ENCODE measurements at places on chromosomes 3 and 15.

DNA sequence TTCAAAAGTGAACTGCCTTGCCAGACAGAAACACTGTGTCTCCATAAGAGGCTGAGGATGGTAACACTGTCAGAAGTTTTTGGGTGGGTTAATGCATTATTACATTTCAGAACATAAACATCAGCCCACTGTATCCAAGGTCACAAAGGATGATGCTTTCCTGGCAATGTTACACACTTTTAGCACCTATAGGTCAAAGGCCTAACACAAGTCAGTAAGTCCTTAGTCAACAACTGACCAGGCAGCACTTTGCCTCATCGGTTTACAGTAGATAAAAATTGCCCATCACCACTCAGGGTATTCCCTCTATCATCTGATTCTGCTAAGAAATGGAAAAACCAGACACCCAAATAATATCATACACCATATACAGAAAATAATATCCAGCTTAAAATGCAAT lies 98.4 kb downstream of the CTNNB1 start:
- DNase-seq: no peak

GRCh38 chr15:100879061-100879463 lies 569 bp upstream of the ALDH1A3 start:
- DNase-seq: no peak

DNA sequence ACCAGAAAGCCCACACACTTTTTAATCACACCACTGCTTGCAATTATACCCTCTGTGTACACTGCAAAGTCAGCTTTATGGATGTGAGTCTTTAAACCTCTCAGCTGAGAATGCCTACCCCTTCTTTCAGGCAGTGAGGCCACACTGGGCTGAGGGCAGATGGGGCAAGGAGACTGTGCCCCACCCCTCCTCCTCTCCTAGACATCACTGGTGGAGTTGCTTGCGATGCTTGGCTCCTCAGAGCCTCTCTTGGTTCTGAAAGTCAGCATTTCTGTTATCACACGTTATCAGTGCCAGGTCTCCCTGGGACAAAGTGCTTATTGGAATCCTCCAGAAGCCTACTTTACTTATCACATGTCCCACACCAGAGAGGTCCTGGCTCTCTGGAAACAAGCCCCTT lies 128.2 kb downstream of the ZNF621 start:
- no peak for DNase-seq

GRCh38 chr3:119530456-119530855 lies 29.0 kb downstream of the CD80 start:
- no peak for DNase-seq

- DNase-seq: no peak
These were observed 17.4 kb downstream of the CSPG4 start for GRCh38 chr15:75695220-75695619.

- no peak for DNase-seq
These were observed 40.9 kb downstream of the TRPM1 start for GRCh38 chr15:31060429-31061140.

DNA sequence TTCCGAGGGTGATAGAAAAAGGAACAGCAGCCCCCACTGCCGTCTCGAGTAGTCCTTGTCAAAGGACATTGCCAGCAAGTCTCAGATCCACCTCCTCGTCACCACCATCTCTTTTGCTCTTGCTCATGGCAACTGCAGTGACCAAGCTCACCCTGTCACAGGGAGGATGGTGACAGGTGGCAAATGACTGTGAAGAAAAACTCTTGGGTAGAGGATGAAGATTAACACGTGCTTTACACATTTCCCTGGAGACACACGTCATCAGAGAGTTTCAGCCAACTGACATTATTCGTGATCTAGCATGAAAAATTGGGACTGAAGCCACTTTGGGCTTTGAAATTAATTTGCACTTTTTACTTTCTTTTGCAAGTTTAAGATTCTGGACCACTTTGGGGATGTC lies 174.3 kb downstream of the EBLN2 start:
- DNase-seq: no peak

DNA sequence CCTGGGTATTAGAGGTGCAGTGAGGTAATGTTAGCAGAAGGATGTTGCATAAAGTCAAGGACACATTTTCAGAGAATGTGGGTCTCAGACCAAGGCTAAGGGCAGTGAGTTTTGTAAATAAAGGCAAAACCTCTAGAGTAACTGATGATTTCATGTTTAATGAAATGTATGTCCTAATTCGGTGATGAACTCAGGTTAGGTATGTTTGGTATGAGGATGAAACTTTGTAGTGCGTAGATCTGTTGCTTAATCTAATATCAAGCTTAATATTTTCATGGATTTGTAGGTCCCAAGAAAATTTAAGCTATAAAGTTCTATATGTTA lies 3.6 kb downstream of the USP50 start:
- no peak for DNase-seq

- DNase-seq: no peak
These were observed 31.7 kb downstream of the BCL2L10 start for GRCh38 chr15:52080706-52081392.

GRCh38 chr15:65156692-65157091 lies 23.1 kb upstream of the PDCD7 start:
- DNase-seq: no peak

- no peak for DNase-seq
These were observed 3.5 kb downstream of the PLA1A start for GRCh38 chr3:119601154-119601553.

GRCh38 chr3:143433787-143434378 lies 314.3 kb downstream of the CHST2 start:
- no peak for DNase-seq

- DNase-seq: no peak
These were observed 199.8 kb downstream of the STT3B start for GRCh38 chr3:31732548-31732947.

GRCh38 chr15:39605146-39605545 lies 24.3 kb downstream of the THBS1 start:
- DNase-seq: no peak

DNA sequence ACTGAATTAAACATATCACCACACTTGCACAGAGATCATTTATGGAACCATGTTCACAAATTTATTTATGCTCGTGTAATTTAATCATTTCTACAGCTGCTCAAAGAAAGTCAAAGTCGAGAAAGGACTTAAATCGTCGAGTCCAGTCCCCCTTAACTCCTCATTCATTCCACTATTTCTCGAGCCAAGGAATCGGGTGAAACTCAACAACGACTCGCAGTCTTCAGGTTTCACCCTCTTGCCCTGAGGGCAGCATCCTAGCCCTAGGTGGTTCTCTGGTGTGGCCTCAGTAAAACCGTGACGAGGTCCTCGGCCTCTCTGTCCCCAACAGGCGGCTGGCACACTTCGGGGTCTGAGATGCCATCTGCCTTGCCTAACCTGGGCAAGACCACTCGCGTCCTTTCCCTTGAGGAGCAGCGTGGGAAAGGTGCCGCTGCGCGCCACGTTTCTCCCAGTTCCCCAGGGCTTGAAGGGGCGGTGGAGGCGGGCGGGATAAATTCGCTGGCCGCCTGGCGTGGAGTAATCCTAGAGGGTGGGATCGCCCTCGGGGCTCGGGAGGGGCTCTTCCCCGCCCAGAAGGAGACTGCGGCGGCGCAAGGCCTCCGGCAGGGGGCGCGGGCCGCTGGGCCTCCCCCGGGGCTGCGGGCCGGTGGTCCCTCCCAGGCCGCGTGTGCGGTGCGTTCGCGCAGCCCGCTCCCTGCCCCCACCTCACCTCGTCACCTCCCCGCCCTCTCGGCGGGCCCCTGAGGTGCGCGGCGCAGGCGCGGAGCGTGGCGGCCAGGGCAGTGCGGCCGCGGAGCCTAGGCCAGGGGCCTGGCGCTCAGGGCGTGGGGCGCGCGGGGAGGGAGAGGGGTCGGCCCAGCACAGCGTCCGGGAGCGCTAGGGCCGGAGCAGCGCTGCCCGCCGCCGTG lies at the start of gene ZNF639:
ZNF639 (plus strand) TSS at position 746 of the 911 bp plus-strand sequence. CDS start 5,263 bp downstream, outside the sequence.
- DNase-seq: peak; percentile 94

DNA sequence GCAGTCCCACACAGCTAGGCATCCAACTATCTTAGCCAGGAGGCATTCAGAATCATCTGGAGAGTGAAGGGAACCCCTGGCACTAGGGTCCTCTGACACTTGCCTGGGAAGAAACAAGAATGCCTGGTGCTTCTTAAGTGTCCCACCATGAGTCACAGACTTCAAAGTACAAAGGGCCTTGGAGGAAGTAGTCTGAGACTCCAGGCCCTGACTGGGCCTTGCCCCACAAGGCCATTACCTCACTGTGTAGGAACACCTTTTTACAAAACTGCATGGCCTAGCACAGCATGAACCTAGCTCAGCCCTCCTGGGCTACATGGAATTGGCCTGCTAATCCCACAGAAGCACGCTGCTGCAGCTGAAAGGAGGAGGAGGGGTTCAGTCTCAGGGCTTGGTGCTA lies 104.5 kb upstream of the SLCO2A1 start:
- DNase-seq: no peak

DNA sequence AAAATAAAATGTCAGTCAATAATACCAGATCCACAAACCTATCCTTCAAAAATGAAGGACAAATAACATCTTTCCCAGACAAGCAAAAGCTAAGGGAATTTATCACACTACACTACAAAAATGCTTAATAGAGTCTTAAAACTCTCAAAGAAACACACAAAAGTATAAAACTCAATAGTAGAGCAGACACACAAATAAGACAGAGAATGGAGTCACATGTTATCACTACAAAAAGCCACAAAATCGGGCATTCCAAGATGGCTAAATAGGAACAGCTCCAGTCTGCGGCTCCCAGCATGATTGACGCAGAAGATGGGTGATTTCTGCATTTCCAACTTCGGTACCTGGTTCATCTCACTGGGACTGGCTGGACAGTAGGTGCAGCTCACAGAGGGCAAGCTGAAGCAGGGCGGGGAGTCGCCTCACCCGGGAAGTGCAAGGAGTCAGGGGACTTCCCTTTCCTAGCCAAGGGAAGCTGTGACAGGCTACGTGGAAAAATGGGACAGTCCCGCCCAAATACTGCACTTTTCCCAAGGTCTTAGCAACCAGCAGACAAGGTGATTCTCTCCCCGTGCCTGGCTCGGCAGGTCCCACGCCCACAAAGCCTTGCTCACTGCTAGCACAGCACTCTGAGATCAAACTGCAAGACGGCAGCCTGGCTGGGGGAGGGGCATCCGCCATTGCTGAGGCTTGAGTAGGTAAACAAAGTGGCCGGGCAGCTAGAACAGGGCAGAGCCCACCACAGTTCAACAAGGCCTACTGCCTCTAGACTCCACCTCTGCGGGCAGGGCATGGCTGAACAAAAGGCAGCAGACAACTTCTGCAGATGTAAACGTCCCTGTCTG lies 46.3 kb downstream of the SENP7 start:
- DNase-seq: no peak

DNA sequence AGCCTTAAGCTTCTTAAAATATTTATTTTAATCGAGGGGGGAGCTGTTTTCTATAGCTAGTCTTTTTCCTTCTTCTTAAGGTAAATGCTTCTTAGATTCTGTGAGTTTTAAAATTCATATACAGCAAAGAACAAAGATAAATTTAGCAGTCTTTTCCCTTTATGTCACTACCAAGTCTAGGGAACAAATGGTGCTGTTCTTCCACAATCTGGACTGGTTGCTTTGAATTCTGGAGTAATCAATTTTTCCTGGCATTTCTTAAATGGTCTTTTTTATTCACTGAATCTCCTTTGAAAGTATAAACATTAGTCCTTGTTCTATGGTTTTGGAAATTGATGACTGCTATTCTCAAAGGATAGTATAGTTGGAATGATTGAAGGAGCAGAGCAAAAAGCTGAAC lies 82.8 kb downstream of the CHL1 start:
- DNase-seq: no peak

GRCh38 chr15:58086491-58086890 lies 21.0 kb upstream of the ALDH1A2 start:
- DNase-seq: no peak

GRCh38 chr15:61474796-61475195 lies 245.7 kb upstream of the RORA start:
- no peak for DNase-seq

- no peak for DNase-seq
These were observed 2.9 kb downstream of the DIPK2A start for GRCh38 chr3:143974271-143975238.

DNA sequence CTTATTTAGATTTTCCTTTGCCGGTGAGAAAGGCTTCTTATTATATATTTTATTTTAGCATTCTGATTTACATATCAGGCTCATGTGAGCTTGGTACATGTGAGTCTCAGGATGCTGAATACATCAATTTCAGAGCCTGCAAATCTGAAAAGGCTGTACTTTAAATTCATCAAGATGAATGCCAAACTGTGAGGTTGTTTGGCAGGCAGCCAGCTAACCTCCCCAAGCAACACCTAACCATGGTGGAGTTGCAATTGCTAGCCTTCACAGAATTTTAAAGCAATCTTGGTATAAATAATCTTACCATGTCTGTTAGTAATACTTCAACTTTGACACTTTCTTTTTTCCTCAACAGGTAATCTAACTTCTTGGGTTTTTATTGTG lies 252.5 kb downstream of the CDIN1 start:
- DNase-seq: peak; percentile 14

DNA sequence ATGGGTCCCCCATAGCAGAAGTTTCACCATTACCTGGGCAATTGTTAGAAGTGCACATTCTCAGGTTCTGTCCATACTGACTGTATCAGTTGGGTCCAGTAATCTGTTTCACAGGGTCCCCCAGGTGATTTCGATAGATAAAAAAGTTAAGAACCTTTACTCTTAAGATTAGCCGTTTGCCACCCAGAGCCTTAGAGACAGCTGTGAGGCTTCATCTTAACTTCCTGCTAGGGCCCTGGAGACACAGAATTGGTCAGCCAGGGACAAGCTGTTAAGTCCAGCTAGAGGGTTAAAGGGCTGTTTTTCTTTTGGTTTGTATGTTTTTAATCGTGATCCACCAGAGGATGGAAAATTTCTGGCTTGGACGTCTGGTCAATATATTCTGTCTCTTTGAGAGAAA lies 6.7 kb downstream of the FAM162A start:
- no peak for DNase-seq

DNA sequence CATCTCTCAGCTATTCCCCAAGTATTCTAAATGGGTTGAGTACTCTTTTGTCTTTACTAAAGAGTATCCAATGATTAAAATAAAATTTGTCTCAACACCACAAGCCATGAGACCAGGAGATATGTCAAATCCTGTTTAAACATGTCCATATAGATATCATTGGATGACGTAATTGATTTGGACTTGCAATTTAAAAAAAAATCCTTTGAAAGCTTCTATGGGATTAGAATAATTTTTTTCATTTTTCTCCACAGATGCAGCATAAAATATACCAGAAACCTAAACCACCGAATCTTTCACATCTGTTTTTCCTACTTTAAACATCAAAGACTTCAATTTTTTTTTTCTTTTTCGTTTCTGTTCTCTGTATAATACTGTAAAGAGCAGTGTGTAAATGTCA lies 1022.3 kb downstream of the EPHA3 start:
- DNase-seq: no peak

GRCh38 chr3:134039161-134039862 lies 9.6 kb upstream of the SLCO2A1 start:
- no peak for DNase-seq

GRCh38 chr15:89769366-89769765 lies 6.8 kb upstream of the MESP2 start:
- no peak for DNase-seq

- peak; percentile 87 for DNase-seq
These were observed 461.5 kb upstream of the PPP2R3A start for GRCh38 chr3:135503760-135504686.

GRCh38 chr3:16290007-16290826 lies 25.2 kb downstream of the OXNAD1 start:
- DNase-seq: peak; percentile 28

- DNase-seq: no peak
These were observed 37.3 kb upstream of the CDV3 start for GRCh38 chr3:133535971-133536881.

GRCh38 chr3:171465763-171466162 lies 5.6 kb upstream of the TNIK start:
- no peak for DNase-seq

- DNase-seq: peak; percentile 56
These were observed 22.5 kb downstream of the GABRA5 start for GRCh38 chr15:26889298-26889898.

Data from NCI-H774 (cell line).